Testis (tissue), 5 donors: ENCODE measurements at places on chromosomes 11 and 22.

GRCh38 chr22:39284983-39285382 lies 34.4 kb downstream of the RPL3 start:
- DNase-seq = no peak
- no peaks in the 10 kb centered on the region for H3K27me3 ChIP-seq
- H3K4me1 ChIP-seq = peaks cover 4% of the 10 kb centered on the region
- H3K4me3 ChIP-seq = no peak overlapping the region

- H3K27ac ChIP-seq = no peak overlapping the region
- no peak overlapping the region for H3K4me3 ChIP-seq
- H3K27me3 ChIP-seq = no peaks in the 10 kb centered on the region
- H3K4me1 ChIP-seq = peaks cover 9% of the 10 kb centered on the region
- no peaks in the 10 kb centered on the region for H3K36me3 ChIP-seq
Measured at GRCh38 chr11:19849947-19850593, 137.4 kb downstream of the NAV2 start.

- no peaks in the 10 kb centered on the region for H3K27me3 ChIP-seq
- DNase-seq = no peak
- H3K36me3 ChIP-seq = no peaks in the 10 kb centered on the region
- H3K27ac ChIP-seq = no peak overlapping the region
- H3K4me1 ChIP-seq = no peaks in the 10 kb centered on the region
Measured at GRCh38 chr11:41309716-41310115, 149.7 kb downstream of the LRRC4C start.

DNA sequence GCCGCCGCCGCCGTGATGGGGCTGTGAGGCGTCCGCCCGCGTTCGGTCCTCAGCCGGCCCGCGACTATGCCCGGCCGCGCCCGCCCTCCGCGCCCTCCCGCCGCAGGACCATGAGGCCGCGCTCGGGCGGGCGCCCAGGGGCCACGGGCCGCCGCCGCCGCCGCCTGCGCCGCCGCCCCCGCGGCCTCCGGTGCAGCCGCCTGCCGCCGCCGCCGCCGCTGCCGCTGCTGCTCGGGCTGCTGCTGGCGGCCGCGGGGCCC lies 215 bp downstream of the ZNRF3 start:
- H3K4me1 ChIP-seq = peaks cover 11% of the 10 kb centered on the region
- H3K27me3 ChIP-seq = no peaks in the 10 kb centered on the region
- peak overlapping the region; percentile 69 for H3K4me3 ChIP-seq
- no peaks in the 10 kb centered on the region for H3K36me3 ChIP-seq

GRCh38 chr11:76140912-76141574 lies 65.3 kb downstream of the WNT11 start:
- no peaks in the 10 kb centered on the region for H3K4me1 ChIP-seq
- no peak overlapping the region for H3K4me3 ChIP-seq
- no peak for DNase-seq
- no peaks in the 10 kb centered on the region for H3K36me3 ChIP-seq

DNA sequence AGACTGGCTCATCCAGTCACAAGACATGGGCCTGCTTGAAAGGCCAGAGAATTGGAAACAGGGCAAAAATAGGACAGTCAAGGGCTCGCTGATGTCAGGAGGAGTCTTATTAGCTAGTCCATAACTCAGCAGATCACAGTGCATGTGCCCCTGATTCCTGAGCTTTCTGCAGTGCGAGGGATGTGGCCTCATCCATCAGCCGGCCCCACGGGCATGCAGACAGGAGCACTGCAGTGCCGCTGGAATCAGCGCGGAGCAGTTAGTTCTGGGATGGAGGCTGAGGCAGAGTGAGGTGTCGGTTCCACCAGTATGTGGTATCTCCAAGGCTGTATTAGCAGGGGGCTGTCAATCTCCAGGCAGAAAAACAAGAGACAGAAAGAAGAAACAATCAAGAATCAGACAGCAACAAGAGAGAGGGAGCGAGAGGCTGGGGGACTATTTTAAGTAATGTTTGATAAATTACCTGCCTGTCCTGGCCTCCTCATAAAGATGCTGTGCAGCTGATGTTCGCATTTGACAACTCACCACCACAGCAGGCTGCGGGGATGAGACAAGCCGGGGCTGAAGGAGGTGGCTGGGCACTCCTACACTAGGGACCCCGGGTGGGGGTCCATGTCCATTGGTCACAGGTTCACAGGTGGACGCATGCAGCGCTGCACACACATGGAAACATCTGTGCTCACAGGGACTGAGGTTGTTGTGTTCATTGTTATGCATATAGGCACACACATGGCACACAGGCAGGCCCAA lies 167.2 kb downstream of the TRIM29 start:
- DNase-seq = no peak
- no peaks in the 10 kb centered on the region for H3K27me3 ChIP-seq
- H3K27ac ChIP-seq = no peak overlapping the region
- no peaks in the 10 kb centered on the region for H3K4me1 ChIP-seq
- H3K4me3 ChIP-seq = no peak overlapping the region
- no peaks in the 10 kb centered on the region for H3K36me3 ChIP-seq

- H3K27me3 ChIP-seq = no peaks in the 10 kb centered on the region
- no peak overlapping the region for H3K4me3 ChIP-seq
- H3K4me1 ChIP-seq = no peaks in the 10 kb centered on the region
- DNase-seq = no peak
Measured at GRCh38 chr11:78810559-78811009, 235.9 kb upstream of the NARS2 start.

GRCh38 chr11:117839936-117840813 lies 15.6 kb upstream of the FXYD2 start:
- H3K4me3 ChIP-seq = no peak overlapping the region
- peaks cover 15% of the 10 kb centered on the region for H3K4me1 ChIP-seq
- H3K27ac ChIP-seq = no peak overlapping the region
- no peaks in the 10 kb centered on the region for H3K36me3 ChIP-seq

- no peak overlapping the region for H3K27ac ChIP-seq
- no peaks in the 10 kb centered on the region for H3K36me3 ChIP-seq
- no peak for DNase-seq
- H3K4me1 ChIP-seq = peaks cover 36% of the 10 kb centered on the region
- no peaks in the 10 kb centered on the region for H3K27me3 ChIP-seq
Measured at GRCh38 chr11:8790968-8791367, 108.4 kb downstream of the RPL27A start.

DNA sequence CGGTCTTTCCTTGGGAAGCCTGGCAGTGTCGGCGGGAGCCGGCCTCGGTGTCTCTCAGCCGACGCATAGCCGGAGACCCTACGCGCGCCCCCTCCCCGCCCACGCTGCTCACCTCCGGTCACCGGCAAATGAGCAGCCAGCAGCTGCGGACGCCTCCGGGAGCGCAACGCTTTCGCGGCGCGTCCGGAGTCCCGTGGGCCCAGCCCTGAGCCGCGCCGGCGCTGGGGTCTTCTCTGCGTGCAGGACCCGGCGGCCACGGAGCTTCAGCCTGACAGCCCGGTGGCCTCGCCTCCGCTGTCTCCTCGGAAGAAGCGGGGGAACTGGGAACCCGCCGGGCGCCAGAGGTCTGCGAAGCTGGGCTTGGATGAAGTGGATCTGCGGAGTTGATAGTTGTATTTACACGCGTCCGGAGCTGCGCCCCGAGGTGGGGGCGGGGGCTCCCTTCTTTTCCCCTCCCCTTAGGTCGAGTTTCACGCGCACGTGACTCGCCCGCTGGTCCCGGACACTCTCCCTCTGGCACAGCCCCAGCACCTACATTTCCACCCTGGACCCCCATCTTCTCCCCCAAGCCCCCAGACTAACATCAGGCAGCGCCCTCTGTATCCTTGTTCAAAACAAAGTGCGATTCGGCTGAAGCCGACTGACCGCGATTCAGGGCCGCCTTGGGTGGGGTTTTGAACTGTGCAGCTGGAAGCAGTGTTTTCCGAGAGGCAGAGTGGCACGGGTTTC lies at the start of gene SLC43A1:
SLC43A1 (minus strand) TSS at position 371 of the 729 bp plus-strand sequence. CDS start 1,591 bp downstream, outside the sequence.
- H3K4me3 ChIP-seq = peak within 1 kb of the TSS; percentile 63
- no peaks in the 10 kb centered on the region for H3K27me3 ChIP-seq
- DNase-seq = peak; percentile 57
- peaks cover 6% of the 10 kb centered on the region for H3K4me1 ChIP-seq

DNA sequence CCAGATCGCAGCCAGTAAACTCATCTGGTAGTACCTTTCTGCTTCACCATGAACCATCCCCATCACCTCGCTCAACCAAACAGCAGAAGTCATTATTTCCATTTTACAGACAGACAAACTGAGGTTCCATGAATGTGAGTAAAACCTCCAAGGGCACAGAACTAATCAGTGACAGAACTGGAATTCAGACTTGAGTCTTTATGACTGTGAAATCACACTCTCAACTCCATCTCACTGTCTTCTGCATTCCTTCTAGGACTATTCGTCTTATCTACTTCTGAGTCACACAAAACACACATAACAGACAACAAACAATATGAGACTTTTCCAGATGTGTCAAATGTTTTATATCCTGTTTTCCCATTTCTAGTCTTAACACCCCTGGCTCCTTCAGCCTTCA lies 9.3 kb upstream of the NUP50 start:
- H3K4me3 ChIP-seq = no peak overlapping the region
- no peak overlapping the region for H3K27ac ChIP-seq
- H3K36me3 ChIP-seq = no peaks in the 10 kb centered on the region
- H3K27me3 ChIP-seq = no peaks in the 10 kb centered on the region
- peaks cover 12% of the 10 kb centered on the region for H3K4me1 ChIP-seq

DNA sequence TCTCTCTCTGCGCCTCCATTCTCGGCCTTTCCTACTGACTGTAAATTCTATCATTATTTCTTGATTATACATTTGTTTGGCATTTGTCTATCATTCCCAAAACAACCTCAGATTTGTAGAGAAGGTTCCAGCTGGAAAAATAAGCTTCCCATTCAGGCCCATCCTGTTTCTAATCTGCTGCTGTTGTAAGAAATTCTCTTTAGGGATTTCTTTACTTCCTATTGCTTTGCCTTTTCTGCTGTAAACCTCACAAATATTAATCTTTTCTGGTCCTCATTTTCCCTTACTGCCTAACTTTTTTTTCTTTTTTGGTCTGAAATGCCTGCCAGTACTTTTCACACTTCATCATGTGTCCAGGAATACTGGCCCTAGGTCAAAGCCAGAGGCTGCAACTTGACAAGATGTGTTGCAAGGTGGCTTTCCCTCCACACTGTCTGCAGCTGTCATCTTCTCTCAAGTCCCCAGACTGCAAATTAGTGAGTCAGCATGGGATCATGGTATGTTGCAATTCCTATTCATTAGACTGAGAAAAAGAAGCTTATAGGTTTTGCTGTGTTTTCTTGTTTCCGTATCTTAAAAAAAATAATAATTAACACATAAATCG lies 858.7 kb upstream of the CHORDC1 start:
- H3K4me3 ChIP-seq = no peak overlapping the region
- H3K4me1 ChIP-seq = no peaks in the 10 kb centered on the region
- H3K27me3 ChIP-seq = no peaks in the 10 kb centered on the region
- no peaks in the 10 kb centered on the region for H3K36me3 ChIP-seq

DNA sequence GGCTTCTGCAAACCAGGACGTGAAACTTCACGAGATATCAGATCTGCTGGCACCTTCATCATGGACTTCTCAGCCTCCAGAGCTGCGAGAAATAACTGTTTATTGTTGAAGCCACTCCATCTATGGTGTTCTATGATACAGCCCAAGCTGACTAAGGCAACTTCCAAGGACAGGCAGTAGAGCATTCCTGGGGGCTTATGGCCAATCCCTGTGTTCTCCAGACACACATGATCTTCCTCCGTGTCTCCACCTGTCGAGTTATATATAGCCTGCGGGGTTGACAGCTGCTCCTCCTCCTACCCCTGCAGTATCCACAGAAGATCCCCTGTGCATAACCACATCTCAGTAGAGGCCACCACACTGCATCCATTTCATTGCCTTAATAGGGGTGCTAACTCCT lies 11.0 kb downstream of the TP53AIP1 start:
- no peaks in the 10 kb centered on the region for H3K27me3 ChIP-seq
- H3K4me1 ChIP-seq = no peaks in the 10 kb centered on the region
- H3K36me3 ChIP-seq = no peaks in the 10 kb centered on the region
- no peak overlapping the region for H3K27ac ChIP-seq
- no peak overlapping the region for H3K4me3 ChIP-seq

DNA sequence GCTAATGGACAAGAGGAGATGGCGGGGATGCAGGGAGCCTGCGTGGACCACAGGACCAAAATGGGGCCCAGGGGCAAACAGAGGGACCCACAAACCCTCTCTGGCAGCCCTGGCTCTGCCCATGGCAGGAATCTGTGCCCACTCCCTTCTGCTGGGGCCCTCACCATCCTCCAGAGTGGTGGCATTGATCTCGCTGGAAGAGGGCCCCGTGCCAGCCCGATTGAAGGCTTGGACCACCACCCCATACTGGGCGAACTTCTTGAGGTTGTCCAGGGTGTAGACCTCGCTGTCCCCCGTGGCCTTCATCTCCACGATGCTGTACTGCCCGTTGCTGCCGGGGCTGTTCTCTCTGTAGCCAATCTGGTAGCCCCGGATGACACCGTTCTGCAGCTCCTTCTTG lies 137.1 kb downstream of the CEP164 start:
- H3K36me3 ChIP-seq = no peaks in the 10 kb centered on the region
- no peaks in the 10 kb centered on the region for H3K4me1 ChIP-seq
- DNase-seq = no peak
- no peak overlapping the region for H3K27ac ChIP-seq
- H3K4me3 ChIP-seq = no peak overlapping the region
- no peaks in the 10 kb centered on the region for H3K27me3 ChIP-seq

DNA sequence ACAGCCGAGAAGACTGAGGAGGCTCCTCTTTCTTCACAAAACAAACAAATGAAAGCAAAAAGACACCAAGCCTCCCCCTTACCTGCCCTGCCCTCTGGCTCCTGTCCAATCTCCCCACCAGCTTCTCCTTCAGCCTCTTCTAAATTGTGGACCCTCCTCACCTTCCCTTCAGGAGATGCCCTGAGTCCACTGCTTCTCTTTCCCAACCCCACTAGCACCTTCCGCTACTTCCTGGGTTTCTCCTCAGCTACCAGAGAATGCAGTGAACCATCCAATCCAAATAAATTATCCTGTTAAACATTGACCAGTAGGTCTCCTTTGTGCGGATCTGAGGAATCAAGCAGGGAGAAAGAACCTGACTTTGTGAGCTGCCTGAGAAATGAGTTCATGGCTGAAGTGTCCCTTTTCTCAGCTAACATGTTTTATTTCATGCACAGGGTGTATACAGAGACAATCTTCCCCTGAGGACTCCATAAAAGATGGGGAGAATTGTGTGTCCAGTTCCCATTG lies 63.2 kb upstream of the VPREB1 start:
- H3K36me3 ChIP-seq = no peaks in the 10 kb centered on the region
- no peaks in the 10 kb centered on the region for H3K27me3 ChIP-seq
- H3K4me1 ChIP-seq = no peaks in the 10 kb centered on the region
- no peak overlapping the region for H3K27ac ChIP-seq
- H3K4me3 ChIP-seq = no peak overlapping the region
- no peak for DNase-seq

GRCh38 chr11:76035020-76035419 lies 171.3 kb downstream of the WNT11 start:
- no peaks in the 10 kb centered on the region for H3K4me1 ChIP-seq
- no peak for DNase-seq
- no peaks in the 10 kb centered on the region for H3K27me3 ChIP-seq
- no peak overlapping the region for H3K27ac ChIP-seq
- H3K36me3 ChIP-seq = no peaks in the 10 kb centered on the region

GRCh38 chr22:39471381-39472141 lies 14.7 kb downstream of the MGAT3 start:
- no peaks in the 10 kb centered on the region for H3K27me3 ChIP-seq
- no peaks in the 10 kb centered on the region for H3K36me3 ChIP-seq
- peaks cover 73% of the 10 kb centered on the region for H3K4me1 ChIP-seq
- no peak for DNase-seq
- no peak overlapping the region for H3K4me3 ChIP-seq
- peak overlapping the region; percentile 45 for H3K27ac ChIP-seq
